ENCODE measurements at places on chromosomes 1 and 21. TPM values are rescaled to one million over a fixed set of nuclear protein-coding genes. Genes with fewer than 3 reads are reported as not detected.
A peak's percentile ranks its signal among the peaks of the same experiment; 100 is the strongest.

- no peak overlapping the region for H3K27ac ChIP-seq
- H3K36me3 ChIP-seq, result no peaks in the 10 kb centered on the region
- H3K27me3 ChIP-seq, result no peaks in the 10 kb centered on the region
- peaks cover 11% of the 10 kb centered on the region for H3K4me1 ChIP-seq
- H3K4me3 ChIP-seq, result no peak overlapping the region
Observed at GRCh38 chr1:3456964-3457909, 2.8 kb downstream of the ARHGEF16 start.

GRCh38 chr21:41761934-41762635 lies 4.8 kb downstream of the RIPK4 start:
- H3K4me1 ChIP-seq, result peaks cover 6% of the 10 kb centered on the region
- H3K27ac ChIP-seq, result no peak overlapping the region
- no peak overlapping the region for H3K4me3 ChIP-seq
- H3K27me3 ChIP-seq, result peaks cover 20% of the 10 kb centered on the region
- H3K36me3 ChIP-seq, result no peaks in the 10 kb centered on the region

GRCh38 chr1:29629401-29629800 lies 393.1 kb downstream of the PTPRU start:
- H3K27ac ChIP-seq, result no peak overlapping the region
- H3K27me3 ChIP-seq, result no peaks in the 10 kb centered on the region
- no peak overlapping the region for H3K4me3 ChIP-seq
- DNase-seq, result no peak

GRCh38 chr1:91701472-91701869 lies 184.5 kb downstream of the TGFBR3 start:
- peak overlapping the region; percentile 81 for H3K27ac ChIP-seq
- H3K27me3 ChIP-seq, result peaks cover 30% of the 10 kb centered on the region
- DNase-seq, result no peak
- no peak overlapping the region for H3K4me3 ChIP-seq
- peaks cover 91% of the 10 kb centered on the region for H3K4me1 ChIP-seq

- no peak for DNase-seq
- no peaks in the 10 kb centered on the region for H3K27me3 ChIP-seq
- H3K4me3 ChIP-seq, result no peak overlapping the region
- H3K27ac ChIP-seq, result no peak overlapping the region
- H3K4me1 ChIP-seq, result peaks cover 5% of the 10 kb centered on the region
Observed at GRCh38 chr1:40197656-40198055, 36.5 kb downstream of the RLF start.

Gene PYHIN1
- polyA plus RNA-seq, result 141 TPM

Measured in immature natural killer cell (primary cell).